Mesothelial cell of epicardium (in vitro differentiated cells): ENCODE measurements at places on chromosomes 7 and 10.

GRCh38 chr10:123557366-123558108 lies 108.6 kb upstream of the GPR26 start:
- DNase-seq = no peak

- peak; percentile 51 for DNase-seq
These were observed 202.1 kb downstream of the TNS3 start for GRCh38 chr7:47379629-47380324.

DNA sequence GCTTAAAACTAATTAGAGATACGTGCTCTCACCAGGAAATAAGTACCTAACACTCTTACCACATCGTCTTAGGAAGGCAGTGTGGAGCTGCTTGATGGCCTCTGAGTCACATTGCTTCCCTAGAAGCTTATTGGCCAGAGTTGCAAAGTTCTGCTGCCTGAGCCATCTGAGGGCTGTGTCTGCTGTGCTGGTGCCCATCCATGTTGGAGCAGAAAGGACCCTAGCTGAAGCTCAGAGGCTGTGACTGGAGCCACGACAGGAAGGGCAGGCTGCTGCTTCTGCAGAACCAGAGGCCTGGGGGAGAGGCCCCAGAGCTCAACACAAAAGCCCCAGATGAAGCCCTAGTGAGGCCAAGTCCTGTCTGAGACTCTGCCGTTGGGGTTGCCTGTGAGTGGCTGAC lies 64.8 kb upstream of the IGFBP3 start:
- DNase-seq = no peak

GRCh38 chr7:951881-952547 lies 2.5 kb downstream of the ADAP1 start:
- DNase-seq = no peak

GRCh38 chr7:631291-631711 lies 95.2 kb upstream of the DNAAF5 start:
- no peak for DNase-seq

- no peak for DNase-seq
These were observed 196.1 kb upstream of the PRSS1 start for GRCh38 chr7:142553216-142553615.

- no peak for DNase-seq
These were observed 288.3 kb upstream of the HABP2 start for GRCh38 chr10:113264333-113265131.

DNA sequence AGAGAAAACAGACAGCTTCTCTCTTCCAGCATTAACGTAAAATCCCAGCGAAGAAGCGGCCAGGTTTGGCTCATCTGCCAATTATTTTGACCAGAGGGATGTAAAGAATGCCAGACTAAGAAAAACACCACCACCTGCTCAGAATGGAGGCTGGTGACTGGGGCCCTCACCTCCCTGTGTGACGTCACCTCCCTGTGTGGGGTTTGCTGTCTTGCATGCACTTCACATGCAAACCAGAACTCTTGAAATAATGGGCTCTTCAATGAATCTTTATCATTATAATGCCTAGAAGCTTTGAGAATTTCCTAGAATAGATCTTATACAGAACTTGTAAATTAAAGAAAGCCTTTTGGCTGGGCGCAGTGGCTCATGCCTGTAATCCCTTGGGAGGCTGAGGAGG lies 101.8 kb upstream of the WAC start:
- DNase-seq = no peak

- no peak for DNase-seq
These were observed 31.1 kb upstream of the MSMB start for GRCh38 chr10:46077141-46077554.

DNA sequence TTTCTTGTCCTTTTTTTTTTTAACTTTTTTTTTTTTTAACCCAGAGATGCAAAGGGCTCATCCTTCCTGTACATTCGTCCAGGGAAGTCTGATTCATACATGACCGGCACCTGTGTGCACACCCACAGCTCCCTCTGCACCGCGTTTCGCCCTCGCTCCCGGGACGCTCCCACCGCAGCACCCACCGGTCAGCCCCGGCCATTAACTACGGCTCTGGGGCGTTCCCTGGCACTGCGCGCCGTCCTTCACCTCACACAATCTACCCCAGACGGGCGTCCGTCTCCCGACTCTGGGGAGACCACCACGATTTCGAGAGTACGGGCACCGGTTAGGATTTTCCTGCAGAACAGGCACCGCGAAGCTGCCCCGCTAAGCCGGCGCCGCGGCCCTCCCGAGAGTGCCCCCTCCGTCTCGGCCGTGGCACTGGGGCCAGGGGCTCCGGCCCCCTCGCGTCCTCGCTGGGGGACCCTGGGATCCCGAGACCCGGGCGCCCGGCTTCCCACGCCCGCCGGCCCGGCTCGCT lies 452 bp downstream of the ATE1 start:
- DNase-seq = no peak

GRCh38 chr10:48701941-48702340 lies 17.3 kb downstream of the WDFY4 start:
- no peak for DNase-seq

DNA sequence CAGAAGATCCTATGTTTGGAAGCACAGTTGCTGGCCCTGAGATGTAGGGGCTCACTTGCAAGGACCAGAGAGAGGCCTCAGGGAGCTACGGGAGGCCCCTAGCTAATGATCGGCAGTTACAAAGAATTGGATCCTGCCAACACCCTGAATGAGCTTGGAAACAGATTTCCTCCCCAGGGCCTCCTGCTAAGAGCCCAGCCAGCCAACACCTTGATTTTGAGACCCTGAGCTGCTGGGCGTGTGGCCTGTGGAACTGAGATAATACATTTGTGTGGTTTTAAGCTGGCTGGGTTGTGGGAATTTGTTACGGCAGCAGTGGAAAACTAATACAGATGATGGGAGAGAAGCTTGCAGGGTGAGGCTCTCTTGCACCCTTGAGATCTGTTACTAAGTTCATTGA lies 3.9 kb downstream of the DOCK1 start:
- no peak for DNase-seq

- no peak for DNase-seq
These were observed 900.3 kb downstream of the CCSER2 start for GRCh38 chr10:85228726-85229125.

DNA sequence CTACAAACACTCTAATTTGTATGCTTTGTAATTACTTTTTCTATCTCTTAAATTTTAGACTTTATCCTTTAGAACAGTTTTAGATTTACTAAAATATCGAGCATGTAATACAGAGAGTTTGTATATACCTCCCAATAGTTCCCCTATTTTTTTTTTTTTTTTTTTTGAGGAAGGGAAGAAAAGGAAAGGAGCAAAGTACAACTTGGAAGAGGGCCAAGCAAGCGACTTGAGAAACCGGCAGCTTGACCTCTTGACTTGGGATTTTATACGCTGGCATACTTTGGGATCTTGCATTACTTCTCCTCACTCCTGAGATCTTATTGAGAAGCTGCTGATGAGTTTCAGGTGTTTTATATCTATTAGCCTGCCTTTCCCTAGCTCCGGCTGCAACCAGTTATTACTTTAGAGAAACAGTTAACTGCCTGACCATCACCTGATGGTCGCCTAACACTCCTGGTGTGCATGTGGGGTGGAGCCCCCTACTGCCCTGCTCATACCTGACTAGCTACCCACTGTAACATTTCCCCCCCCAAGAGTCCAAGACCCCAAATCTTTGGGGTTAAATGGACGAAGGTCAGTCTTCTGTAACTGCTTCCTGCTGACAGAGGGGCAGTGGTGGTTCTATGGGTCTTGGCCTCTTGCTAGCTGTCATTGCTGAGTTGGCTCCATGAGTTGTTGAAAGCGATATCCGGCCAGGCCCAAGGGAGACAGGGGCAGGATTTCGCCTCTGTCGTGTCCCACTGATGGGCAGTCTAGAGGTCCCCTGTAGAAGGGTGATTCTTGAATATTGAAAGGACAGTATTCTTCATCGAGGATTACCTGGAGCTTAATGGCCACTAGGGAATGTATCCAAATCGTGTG lies 28.5 kb downstream of the MKLN1 start:
- DNase-seq = no peak

DNA sequence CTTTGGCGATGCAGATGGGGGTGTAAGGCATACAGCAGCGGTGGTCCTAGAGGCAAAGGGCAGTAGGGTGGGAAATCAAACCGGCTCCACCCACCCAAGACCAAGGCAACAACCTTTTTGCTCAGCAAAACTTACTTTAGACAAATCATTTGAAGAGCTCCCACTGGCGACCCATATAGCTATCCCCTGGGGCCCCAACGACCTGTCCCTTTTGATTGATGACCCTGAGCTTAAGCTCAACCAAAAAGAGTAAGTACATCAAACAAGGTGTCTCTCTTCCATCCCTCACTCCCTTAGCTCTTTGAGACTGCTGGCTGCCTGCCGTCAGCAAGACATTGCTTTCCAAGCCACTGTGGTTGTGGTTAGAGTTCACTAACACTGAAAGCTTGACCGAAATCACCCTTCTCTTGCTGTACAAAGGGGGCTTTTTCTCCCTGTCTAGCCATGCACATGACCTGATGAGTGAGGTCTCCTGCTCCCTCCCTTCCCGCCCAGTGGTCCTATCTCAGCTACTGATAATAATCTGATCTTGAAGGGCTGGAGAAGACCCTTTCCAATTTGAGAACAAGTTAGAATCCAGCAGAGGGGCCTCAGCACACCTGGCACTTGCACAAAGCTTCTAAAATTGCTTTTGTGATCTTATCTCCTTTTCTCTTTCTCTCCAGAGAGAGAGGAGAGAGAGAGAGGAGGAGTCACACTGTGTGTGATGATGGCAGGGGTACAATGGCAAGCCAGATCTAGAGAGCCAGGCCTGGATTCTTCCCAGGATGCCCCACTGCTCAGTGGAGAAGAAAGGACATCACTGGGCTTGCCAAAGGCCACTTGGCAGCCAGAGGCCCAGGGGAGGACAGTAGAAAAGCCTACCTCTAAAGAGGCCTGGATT lies 42.2 kb downstream of the XPNPEP1 start:
- no peak for DNase-seq

DNA sequence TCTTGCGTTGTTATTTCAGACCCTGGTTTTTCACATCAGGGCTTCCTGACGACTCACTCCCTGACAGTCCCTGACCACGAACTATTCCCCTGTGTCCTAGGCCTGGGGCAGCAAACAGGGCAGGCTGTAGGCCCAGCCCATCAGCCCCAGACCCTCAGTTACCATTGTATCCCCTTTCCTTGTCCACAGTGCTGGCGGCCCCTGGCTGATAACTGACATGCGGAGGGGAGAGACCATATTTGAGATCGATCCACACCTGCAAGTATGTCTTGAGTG lies 50.5 kb upstream of the TRIM8 start:
- DNase-seq = no peak

DNA sequence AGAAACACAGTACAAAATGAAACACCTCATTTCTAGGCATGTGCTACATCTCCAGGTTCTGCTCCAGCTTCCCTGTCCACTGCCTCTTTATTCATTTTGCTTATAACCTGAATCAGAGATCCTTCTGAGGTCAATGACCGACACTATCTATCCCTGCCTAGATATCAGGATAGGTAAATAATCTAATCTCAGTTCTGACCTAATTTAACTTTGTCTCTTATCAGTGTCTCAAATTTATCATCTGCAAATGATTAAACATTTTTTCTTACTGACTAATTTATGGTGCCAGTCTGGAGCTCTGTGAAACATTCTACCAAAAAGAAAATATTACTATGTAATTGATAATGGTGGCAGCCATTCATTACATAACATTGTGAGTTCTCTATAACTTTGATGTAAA lies 61.1 kb downstream of the SGCE start:
- no peak for DNase-seq

DNA sequence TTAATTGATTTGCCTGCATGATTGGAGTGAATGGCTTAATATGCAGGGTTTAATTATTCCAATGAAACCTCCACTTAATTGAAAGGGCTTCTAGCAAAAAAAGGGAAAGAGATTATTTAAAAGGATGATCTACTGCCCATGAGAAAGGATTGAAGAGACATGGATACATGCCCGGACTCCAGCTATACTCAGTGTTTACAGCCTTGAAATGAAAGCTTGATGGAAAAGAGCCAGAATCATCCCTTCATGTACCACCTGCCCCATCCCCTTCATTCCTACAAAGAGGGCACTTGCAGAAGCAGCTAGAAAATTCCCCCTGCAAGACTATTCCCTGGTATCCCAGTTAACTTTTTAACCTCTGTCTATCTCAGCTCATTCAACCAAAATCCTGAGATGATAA lies 78.4 kb downstream of the CARD11 start:
- DNase-seq = no peak

DNA sequence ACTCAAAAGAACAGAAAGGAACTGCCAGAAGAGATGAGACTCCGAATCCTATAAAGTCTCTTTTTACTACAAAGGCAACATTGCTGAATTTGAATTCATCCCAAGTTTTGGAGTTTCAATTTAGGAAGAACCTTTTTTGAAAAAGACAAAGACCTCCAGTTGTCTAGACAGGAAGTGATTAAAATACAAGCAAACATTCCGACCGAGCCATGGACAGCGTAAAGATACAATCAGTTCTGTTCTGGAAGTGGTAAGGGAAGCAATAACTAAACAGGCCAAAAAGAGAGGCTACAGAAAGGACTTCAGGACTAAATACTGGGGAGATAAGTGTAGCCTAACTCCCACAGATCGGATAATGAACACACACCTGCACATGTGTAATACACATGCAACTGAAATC lies 101.0 kb downstream of the SMURF1 start:
- no peak for DNase-seq

- DNase-seq = no peak
These were observed 81.8 kb downstream of the PAX2 start for GRCh38 chr10:100826983-100827818.

- peak; percentile 66 for DNase-seq
These were observed at the start of gene WIPF3 for GRCh38 chr7:29806208-29806994. WIPF3 (plus strand) TSS chr7:29806508; CDS start chr7:29834725, 28,217 bp downstream.

GRCh38 chr10:80273523-80274170 lies 15.8 kb downstream of the MAT1A start:
- DNase-seq = no peak

GRCh38 chr7:33905389-33906032 lies at the start of gene BMPER:
BMPER (plus strand) TSS chr7:33905539; CDS start chr7:33905614, 75 bp downstream.
- DNase-seq = peak; percentile 36

DNA sequence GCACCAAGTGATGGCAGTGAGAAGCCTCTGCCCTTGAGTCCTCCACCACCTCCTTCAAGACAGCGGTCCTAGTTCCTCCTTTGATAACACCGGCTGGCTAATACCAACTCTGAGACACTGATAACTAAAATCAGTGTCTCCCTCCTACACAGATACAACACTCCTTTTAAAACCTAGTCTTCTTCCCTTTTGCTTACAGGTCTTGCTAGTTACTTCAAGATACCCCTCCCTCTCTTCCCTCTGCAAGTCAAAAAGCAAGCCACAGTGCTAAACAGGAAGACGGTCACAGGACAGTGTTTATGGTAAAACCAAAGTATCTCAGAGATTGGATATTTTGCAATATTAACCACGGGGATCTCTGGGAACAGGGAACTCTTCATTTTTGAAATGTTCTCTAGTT lies 4.6 kb downstream of the AKR1B1 start:
- no peak for DNase-seq

DNA sequence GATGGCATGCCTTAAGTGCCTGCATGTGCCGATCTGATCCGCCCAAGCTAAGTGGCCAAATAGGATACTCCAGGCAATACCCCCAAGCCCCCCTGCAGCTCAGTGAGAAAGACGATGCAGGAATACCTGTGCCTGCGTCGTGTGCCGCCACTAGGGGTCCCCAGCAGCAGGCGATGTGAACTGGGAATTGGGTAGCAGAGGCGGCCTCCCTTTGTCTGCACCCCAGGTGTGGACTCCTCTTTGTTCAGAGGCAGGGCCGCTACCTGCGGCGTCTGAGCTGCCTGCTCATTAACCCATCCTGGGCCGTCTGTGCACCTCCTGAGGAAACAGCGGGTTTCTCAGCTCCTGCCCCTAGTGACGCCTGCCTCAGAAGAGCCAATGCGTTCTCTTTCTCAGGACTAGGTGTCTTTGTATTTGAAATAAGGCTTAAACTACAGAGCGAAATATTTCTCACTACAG lies 4.8 kb upstream of the CHN2 start:
- DNase-seq = peak; percentile 79

GRCh38 chr10:98344589-98345038 lies 70.4 kb downstream of the PYROXD2 start:
- no peak for DNase-seq
